Fibroblast of skin of right biceps (primary cell): ENCODE measurements at places on chromosomes 2 and 18.

DNA sequence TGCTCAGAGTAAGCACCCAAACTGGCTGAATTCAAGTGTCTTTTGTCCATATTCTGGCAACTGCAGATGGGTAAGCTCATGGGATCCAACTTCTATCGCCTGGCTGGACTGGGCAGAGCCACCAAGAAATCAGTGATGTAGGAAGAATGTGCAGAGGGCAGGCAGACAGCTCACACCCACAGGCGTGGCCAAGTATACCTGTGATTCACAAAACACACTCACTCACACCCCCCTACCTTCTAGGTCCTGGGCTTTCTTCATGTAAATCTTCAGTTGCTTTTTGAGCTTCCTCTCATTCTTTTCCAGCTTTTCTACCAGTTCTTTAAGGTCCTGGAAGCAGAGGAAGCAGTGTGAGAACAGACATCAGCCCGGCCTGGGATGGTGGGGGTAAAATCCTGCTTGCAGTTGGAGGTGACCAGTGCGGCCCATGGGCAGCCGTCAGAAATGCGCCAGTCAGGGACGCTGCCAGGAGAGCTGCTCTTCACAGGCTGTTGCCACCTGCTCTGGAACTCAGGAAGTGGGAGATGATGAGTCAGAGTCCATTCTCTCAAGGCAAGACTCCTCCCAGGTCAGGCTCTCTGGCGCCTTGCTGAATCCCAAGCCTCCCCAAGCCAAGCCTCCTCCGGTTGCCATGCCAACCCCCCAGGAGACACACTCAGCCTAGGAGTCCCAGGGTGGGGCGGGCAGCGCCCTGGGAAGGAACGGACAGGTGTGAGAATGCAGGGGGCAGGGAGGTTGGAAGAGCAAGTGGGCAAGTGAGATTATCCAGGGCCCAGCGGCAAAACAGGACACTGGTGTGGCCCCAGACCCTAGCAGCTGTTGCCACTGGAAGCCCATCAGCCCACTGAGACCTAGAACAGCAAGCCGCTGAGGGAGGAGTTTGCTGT, 36.2 kb upstream of the ACAA2 start:
- peak; percentile 81 for DNase-seq

DNA sequence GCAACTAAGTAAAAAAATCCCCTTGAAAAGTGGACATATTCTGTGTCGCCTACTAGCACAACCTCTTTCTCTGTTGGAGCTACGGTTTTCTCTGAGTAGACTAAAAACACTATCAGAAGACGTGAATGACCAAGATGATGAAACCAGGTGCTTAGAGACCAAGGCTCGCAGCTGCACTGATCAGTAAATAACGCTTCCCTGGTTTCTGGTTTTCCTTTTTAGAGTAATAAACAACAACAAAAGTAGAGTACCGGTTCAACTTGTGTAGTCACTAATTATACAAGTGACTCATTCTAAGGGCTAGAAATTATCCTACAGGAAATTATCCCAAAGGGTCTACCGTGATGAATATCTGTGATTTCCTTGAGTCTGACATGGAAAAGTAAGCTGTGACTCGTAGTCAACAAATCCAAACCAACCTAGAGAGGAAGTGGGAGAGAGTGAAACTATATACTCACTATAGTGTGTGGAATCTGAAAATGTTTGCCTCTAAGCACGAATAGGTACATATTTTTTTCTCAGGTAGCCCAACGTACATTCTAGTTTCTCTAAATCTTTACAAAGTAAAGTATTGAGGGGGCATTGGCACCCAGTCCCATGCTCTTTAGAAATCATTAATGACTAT, 17.8 kb downstream of the RASGRP3 start:
- peak; percentile 76 for DNase-seq

GRCh38 chr2:63831176-63831575, 10.5 kb upstream of the UGP2 start:
- no peak for DNase-seq

DNA sequence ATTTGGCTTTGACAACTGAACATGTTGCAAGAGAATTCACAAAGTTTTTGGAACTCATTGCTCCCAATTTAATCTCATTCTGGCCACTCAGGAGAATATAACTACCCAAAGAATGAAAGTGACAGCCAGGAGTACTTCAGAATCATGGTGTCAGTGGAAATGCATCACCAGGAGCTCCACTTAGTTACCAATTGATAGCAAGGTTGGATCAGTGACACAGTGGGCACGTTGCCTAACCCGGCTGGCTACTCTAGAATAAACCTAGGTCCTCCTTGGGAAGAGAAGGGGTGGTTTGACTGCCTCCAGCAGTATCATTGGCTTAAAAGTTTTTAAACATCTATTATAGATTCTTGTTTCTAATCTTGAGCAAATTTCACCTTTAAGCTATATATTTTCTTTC, 40.0 kb upstream of the LRP1B start:
- DNase-seq = no peak

DNA sequence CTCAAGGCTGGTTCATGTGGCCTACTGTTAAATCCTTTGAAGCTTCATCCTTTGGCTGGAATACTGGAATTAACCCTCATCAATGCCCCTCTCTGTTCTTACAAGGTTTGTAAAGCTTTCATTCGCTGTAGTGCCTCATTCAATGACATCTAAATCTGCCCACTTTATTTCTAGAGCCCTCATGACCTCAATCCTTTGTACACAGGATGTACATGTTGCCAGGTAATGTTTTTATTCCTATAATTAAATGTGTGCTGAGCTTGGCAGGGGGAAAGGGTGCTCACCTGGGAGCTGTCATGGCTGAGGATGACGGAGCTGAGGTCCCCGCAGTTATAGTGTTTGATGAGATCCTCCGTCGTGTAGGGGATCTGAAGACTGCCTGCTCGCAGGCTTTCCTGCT, 39.3 kb downstream of the TRABD2A start:
- DNase-seq = no peak

- DNase-seq = no peak
These were observed 582.9 kb upstream of the PIK3C3 start for GRCh38 chr18:41372046-41372665.

GRCh38 chr2:207157162-207157481, 8.6 kb downstream of the KLF7 start:
- DNase-seq = no peak

DNA sequence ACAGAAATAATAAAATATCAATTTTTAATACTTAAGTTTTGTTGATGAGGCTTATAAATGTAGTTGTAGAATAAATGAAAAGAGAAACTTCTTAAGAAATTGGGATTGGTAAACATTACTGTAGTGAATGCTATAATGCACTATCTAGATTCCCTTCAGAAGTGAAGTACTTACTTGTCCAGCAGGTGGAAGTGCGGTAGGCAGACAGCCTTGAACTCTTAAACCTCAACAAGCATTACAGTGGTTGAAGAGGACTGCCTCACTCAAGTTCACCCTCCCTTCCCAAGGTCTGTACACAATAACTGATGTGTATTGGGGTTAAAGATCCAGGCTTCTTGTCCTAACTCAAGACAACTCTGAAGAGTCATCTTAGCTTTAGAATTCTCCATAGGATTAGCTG, 931.0 kb upstream of the LRRTM1 start:
- no peak for DNase-seq

GRCh38 chr2:84314250-84314649, 144.8 kb downstream of the SUCLG1 start:
- DNase-seq = no peak

DNA sequence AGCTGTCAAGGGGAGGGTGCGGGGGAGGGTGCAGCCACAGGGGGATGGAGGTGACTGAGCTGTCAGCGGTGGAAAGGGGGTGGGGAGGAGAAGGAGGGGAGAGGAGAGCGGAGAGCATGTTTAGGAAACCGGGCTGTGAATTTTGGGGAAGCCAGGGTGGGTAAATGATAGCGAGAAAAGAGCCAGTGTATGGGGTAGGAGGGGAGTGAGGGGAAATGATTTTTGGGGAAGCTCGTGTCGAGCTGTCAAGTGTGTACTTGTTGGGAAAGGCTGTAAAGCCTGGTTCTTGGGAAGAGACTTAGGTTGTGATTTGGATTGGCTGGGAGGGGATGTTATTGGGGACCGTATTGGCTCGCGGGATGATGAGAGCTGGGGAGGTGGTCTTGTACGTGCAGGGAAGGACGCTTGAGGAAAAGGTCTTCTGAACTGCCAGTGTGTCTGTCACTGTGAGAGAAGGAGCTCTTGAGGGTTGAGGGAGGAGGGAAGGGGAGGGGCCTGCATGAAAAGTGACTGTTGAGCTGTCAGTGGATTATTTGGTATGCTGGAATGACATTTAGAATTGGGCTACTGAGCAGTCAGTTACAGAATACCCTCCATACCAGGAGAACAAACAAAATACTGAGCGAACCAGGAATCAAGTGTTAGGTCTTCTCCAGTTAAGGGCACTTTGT, 1.0 kb downstream of the UBR3 start:
- DNase-seq = peak; percentile 56

- DNase-seq = peak; percentile 99
These were observed 151.3 kb downstream of the ZFP36L2 start for GRCh38 chr2:43075054-43075593.

DNA sequence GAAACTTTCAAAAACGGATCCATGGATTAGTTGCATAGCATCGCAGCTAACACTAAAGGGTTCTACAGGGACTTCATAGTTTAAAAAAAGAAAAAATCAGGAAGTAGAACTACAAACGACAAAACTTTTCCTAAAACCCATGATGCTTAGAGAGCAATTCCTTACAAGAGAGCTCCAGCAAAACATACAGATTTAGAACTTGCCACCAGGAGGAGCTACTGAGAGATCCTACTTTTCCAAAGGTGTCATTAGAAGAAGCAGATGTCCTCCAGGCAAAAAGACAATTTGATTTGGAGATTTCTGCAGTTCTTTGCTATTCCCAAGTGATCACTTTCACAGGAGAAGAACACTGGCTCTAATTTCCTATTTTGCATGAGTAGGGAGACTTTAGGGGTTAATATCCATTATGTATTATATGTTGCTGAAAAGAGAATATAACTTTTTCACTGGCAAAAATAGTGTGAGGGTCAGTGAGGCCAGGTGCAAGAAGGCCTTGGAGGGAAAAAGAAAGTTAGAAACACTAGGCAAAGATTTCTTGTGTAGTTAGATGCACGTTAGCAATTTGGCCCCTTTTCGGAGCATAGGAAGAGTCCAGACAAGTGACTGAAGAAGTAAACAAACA, 436.2 kb downstream of the SUCLG1 start:
- peak; percentile 50 for DNase-seq

- peak; percentile 31 for DNase-seq
These were observed 13.7 kb downstream of the COL5A2 start for GRCh38 chr2:189165656-189166380.

GRCh38 chr2:174901075-174901474, 104.1 kb downstream of the CHN1 start:
- DNase-seq = peak; percentile 26

GRCh38 chr2:108460345-108461037, 11.5 kb downstream of the GCC2 start:
- DNase-seq = no peak

DNA sequence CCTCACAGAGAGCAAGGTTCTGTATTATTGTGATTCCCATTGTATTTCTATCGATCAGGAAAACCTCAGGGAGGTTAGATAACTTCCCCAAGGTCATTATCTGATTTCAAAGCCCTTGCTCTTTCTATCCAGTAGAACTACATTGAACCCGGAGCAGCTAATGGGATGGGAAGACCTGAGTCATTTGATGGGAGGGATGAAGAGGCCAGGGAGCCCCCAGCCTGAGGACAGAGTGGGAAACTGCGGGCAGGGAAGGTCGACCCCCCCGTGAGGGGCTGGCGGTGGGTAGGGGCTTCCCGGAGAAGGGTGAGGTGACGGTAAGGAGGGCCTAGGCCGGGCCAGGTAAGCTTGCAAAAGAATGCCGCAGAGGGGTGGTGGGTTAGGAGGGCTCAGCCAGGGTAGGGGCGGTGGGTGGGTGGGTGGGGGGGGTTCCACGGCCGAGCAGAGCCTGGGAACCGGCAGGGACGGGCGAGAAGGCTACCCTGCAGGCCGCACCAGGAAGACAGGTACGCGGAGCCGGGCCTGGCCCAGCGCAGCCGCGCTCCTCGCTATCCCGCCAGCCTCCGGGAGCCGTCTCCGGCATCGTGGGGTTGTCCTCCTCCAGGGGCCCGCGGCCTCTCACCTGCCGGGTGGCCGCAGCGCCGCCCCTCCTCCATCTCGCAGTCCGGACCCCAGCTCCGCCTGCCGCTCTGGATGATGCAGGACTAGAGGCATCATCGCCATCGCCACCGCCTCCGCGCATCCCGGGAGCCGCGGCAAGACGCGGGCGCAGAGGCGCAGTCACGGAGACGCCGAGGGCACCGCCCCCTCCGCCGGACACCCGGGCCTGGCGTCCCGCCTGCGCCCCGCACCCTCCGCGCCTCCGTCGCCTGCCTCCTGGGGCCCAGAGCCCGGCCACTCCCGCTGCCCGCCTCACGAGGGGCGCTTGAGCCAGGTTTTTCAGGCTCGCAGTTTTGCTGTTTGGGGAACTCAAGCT, at the start of gene GPR75:
GPR75 (minus strand) TSS at position 762 of the 976 bp plus-strand sequence. CDS start 5,211 bp downstream, outside the sequence.
- peak; percentile 24 for DNase-seq

DNA sequence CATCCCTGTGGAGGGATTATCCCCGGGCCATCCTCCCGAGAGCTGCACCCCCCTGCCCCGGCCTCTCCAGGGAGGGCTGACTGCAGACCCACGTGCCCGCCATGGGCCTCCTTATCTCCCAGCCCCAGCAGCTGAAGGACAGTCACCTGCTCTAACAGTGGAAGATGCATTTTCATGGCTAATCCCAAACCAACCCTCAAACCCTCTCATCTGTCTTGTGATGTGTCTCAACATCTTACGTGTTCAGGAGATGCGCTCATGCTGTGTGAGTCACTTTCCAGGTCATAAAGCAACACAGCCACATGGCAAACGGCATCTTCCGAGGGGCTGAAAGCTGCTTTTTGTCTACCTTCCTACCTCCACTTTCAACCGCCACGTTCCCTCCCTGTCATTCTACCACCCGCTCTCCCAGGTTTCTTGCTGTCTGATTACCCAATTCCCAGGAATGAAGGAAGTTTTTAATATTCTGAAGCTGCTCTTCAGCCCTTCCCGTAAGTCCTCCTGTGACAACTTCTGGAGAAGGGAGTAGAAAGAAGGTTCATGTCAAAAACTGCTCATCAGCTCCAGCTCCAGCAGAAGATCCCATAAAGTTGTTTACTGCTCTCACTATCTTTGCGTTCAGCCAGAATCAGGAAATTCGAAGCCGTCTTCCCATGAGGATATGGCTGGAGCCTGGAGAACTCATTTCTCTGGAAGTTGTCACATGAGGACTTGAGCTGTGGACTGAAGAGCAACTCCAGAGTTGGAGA, 54.5 kb downstream of the MBP start:
- peak; percentile 68 for DNase-seq

GRCh38 chr2:119197126-119197405, 26.6 kb upstream of the STEAP3 start:
- no peak for DNase-seq

- peak; percentile 40 for DNase-seq
These were observed 141.1 kb downstream of the PARD3B start for GRCh38 chr2:204686406-204686805.
